ENCODE measurements at places on chromosomes 12 and 14.

- DNase-seq: no peak
Measured at GRCh38 chr14:23052671-23053070, 4.6 kb downstream of the CDH24 start.

DNA sequence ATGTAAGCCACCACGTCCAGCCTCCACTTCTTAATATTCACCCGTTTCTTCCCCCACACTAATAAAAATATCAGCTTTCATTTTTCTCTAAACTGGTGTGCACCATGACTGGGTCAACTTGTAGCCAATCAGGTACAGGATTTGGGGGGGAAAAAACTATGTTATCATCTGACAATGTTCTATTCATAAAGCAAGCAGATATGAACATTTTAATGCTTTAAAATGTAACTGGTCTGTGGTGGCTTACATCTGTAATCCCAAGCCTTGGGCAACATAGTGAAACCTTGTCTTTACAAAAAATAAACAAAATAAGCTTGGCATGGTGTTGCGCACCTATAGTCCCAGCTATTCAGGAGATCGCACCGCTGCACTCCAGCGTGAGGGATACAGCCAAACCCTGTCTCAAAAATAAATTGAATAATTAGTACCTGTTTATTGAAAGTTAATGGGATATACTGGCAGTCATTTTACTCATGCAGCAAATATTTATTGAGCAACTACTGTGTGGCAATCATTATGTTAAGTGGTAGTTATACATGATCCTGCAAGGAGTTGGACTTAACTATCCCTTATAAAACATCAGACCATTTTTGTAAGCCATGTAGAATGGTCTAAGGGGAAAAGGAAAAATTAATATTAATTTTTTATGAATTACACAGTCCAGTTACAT, 15.3 kb upstream of the ITPR2 start:
- no peak for DNase-seq

DNA sequence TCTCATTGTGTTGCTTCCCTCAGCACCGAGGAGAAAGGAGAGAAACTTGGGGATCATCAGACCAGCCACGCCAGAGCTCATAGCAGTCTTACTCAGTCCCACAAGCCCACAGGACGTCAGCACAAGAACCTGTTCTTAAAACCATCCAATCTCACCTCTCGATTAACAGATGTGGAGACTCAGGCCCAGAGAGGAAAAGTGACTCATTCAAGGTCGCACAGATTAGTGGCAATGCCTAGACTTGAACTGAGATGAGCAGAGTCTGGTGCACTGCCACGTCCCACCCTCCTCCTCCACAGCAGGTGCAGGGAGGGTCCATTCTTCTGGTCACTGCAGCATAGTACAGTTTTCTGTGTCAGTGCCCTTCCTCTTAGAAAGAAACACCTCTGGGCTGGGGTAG, 154.9 kb upstream of the PZP start:
- no peak for DNase-seq

DNA sequence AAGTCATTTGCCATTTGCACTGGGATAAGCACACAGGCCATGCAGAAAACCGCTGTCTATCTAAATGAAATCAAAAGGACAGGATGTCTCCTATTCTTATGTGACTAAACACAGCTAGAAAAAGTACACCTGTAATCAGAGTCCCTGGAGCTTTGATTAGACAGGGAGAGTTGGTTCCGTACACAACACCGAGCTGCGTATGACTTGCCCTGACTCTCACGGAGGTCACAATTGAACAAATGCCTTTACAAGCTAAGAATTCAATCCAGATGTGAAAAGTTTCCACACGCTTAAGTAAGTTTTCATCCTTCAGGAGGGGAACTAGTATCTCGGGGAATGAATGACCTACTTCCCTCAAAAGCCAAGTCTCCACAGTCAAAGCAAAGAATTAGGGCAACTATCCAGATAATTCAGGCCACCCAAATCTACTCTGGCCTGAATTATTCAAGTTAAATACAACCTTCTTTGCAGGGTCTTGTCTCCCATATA, 67.5 kb downstream of the RTN1 start:
- no peak for DNase-seq

DNA sequence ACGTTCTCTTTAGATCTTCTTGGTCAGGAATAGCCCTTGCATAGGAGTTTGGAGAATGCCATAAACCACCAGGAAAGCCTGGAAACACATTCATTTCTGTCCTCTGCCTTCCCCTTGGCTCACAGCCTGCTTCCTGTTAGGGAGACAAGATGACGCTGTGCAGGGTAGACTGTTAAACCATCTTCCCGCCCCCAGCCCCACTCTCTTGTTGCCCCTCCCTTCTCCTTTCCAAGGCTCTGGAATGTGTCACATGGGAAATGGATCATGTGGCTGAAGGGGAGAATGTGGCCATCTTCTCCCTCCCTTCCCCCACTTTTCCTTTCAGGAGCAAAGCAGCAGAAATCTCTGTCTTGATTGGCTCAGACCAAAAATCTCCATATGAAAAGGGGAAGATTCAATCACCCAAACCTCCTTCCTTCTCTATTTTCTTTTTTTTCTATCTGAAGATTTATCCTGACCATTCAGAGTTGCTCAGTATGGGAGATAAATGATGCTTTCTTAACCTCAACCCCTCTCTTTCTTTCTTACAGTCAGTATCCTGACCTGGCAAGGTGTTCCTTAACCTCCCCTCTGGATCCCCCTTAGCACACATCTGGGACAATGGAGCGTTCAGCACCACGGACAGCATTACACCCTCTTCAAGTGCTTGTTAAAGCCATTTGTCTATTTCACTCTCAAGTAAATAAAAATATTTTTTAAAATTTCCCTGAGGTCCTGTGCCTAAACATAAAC, 11.4 kb downstream of the GPR19 start:
- DNase-seq: peak; percentile 53

DNA sequence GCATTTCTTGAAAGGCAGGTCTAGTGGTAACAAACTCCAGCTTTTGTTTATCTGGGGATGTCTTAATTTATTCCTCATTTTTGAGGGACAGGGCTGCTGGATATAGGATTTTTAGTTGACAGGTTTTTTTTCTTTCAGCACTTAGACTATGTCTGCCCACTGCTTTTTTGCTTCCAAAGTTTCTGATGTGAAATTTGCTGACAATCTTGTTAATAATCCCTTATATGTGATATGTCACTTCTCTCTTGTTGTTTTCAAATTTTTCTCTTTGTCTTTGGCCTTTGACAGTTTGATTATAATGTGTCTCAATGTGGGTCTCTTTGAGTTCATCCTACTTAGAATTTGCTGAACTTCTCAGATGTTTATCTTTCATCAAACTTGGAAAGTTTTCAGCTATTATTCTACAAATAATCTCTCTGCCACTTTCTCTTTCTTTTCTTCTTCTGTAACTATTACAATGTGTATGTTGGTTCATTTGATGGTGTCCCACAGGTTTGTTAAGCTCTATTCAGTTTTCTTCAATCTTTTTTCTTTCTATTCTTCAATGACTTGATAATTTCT, 9.8 kb downstream of the ATL1 start:
- DNase-seq: no peak

DNA sequence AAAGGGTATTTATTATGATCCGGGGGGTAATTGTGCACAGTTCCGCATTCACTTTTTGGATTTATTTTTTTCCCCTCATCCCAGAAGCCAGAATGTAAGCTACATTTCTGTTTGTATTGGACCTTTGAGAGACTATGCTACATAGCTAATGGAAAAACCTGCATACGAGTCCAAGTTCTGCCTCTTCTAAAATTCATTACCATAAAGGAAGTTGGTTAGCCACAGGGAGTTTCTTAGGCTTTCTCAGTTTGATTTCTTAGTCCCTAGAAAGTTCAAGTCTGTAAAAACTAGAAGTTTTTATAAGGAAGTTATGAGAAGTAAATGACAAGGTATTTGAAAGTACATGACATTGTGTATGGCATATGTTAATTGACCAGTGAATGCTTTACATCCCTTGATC, 138.7 kb downstream of the PDE3A start:
- no peak for DNase-seq

- no peak for DNase-seq
Measured at GRCh38 chr12:57813971-57814772, 4.4 kb downstream of the AVIL start.

DNA sequence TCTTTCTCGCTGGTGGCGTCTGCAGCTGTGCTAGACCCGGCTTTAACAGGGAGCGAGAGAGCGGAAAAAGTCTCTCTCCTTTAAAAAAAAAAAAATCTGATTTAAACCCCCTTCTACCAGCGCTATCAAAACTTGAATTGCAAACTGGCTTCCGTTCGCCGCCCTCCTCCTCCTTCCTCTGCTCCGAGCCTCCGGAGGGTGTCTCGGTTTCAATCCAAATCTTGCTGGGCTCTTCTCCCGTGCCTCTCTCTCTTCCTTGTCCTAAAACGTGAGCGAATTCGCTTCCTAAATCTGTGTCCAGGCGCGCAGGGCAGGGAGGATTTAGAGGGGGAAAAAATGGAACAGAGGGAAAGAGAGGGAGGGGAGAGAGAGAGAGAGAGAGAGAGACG, 272 bp downstream of the TBX3 start:
- DNase-seq: no peak

- DNase-seq: peak; percentile 14
Measured at GRCh38 chr12:115103884-115104883, 420.2 kb upstream of the TBX3 start.

- peak; percentile 6 for DNase-seq
Measured at GRCh38 chr12:94867066-94867855, 136.2 kb downstream of the NDUFA12 start.

DNA sequence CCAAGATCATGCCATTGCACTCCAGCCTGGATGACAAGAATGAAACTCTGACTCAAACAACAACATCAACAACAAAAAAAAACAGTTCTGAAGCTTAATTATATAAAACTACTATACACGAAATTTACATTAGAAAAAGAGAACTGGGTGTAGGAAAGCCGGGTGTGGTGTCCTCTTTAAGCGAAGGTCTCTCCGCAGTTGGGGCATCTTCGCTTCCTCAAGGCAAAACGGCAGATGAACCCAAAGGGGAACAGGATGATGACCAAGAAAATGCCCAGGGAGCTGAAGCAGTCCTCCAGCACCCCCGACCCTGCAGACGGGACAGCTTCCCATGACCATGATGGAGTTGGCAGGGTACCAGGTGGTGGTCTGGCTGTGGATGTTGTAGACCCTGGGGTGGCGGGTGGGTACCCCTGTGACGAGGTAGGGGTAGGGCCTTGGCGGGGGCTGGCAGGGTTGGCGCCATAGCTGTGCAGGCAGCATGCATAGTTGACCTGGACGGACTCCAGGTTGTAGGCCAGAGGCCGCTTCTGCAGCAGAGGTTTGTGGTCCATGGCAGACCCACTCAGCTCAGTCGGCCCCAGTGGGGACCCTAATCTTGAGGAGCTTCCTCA, 18.2 kb upstream of the BCAT1 start:
- DNase-seq: no peak

GRCh38 chr12:47268501-47269454, 189.0 kb upstream of the AMIGO2 start:
- no peak for DNase-seq

DNA sequence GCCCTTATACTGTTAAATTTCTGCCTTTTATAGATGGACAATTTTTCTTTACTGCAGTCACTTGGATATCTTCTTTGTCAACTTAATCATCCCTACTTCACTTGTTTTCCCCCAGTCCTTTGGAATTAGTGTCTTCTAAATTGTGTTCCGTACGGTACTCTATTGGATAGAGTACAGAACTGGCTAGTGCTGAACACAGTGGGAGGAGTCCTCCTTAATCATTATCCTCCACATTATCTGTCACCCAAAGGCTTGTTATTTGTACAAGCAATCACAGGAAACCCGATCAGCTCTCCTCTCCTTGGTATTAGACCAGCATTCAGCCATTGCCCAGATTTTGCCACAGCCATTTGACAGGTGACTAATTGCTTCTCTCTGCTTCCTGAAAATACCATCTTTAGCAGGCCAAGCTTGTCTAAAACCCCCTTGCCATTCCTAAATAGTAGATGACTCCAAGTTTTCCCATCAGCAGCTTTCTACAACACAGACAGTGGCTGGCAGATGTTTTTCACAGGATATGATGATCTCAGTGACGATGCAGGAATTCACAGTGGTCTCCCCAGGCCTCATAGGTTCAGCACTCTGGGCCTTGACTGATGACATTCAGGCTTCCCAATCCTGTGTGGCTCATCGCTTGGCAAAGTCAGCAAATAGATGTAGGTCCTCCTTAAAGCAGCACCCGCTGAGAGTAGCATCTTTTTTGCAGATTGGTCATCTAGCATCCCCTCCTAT, 216.0 kb upstream of the RGS6 start:
- DNase-seq: peak; percentile 88

- DNase-seq: no peak
Measured at GRCh38 chr14:78341827-78342389, 171.7 kb downstream of the NRXN3 start.

DNA sequence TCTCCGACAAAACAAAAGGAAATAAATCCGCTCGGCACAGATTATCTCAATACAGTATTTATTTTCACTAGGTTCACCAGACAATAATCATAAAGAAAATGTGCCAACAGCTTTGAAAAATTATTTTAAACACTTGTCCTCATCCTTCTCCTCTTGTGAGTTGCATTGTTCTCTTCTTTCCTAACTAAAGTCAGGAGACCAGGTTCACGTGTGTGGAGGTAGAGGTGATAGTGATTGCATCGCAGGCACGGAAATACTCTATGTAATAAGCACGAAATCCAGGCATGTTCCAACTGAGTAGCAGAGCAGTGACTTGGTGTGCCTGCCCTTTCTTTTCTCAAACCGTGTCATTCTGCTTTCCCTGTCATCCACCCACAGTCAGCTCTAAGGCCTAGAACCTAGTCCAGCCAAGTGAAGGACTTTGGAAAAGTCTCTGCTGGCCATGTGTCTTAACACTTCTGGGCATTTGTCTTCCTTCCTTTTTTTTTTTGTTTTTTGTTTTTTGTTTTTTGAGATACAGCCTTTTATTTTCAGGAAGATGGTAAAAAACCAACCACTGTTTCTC, 939 bp upstream of the SEL1L start:
- DNase-seq: no peak

- DNase-seq: no peak
Measured at GRCh38 chr12:126385785-126386184, 1320.5 kb downstream of the AACS start.

DNA sequence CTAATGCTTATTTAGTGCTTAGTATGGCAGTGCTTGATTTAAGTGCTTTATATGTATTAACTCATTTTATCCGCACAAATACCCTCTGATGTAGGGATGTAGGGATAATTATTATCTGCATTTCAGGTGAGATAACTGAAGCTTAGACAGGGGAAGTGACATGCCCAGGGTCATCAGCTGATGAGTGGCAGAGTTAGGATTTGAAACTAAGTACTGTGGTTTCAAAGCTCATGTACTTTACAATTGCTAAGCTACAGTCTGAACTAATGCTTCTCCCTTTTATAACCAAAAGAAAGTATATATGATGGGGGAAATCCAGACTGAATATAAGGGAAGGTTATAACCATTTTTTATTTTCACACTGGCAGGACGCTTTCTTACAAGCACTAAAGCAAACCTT, 229.6 kb upstream of the NAV3 start:
- no peak for DNase-seq

GRCh38 chr14:85584481-85584880, 54.5 kb downstream of the FLRT2 start:
- no peak for DNase-seq

GRCh38 chr12:6644903-6645302, 2.3 kb downstream of the ACRBP start:
- peak; percentile 29 for DNase-seq

Data from fibroblast of skin of scalp (primary cell).